ENCODE measurements at places on chromosomes 1 and 21.

DNA sequence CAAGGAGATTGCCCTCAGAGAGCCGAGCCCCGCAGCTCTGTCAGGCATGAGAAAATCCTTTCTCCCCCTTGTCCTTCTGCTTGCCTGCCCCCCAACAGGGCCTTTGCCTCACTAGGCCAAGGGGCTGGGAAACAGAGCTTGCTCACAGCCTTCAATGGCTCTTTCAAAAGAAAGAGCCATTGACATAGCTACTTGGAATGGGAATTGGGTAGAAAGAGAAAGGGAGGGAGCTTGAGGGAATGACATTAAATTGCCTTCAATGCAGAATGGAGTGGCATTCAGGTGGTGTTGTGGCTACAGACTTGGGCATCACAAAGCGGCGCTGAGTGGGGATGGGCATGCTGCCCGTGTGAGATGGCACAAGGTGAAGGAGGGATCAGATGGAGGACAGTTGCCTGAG is 13.2 kb downstream of the SYT11 start:
- no peak for DNase-seq

- peak; percentile 76 for DNase-seq
These were observed 1.1 kb upstream of the ADAMTS1 start for GRCh38 chr21:26846036-26846931.

GRCh38 chr1:8438489-8438888 is 120.6 kb downstream of the SLC45A1 start:
- no peak for DNase-seq

DNA sequence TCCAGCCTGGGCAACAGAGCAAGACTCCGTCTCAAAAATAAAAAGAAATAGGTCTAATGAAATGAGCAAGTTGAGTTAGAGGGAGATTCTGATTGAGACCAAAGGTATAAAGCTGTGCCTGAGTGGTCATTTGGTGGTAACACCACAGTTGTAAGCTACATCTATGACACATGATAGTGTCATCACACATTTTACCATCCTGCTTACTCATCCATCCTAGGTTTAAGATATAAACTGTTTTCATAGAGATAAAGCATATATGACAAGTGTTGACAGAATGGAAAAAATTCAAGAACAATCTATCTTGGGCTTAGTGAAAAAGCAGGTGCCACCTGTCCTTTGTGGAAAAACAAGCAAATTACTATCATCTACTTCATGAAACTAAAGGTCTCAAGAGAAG is 7.1 kb upstream of the CFAP141 start:
- DNase-seq = peak; percentile 61

DNA sequence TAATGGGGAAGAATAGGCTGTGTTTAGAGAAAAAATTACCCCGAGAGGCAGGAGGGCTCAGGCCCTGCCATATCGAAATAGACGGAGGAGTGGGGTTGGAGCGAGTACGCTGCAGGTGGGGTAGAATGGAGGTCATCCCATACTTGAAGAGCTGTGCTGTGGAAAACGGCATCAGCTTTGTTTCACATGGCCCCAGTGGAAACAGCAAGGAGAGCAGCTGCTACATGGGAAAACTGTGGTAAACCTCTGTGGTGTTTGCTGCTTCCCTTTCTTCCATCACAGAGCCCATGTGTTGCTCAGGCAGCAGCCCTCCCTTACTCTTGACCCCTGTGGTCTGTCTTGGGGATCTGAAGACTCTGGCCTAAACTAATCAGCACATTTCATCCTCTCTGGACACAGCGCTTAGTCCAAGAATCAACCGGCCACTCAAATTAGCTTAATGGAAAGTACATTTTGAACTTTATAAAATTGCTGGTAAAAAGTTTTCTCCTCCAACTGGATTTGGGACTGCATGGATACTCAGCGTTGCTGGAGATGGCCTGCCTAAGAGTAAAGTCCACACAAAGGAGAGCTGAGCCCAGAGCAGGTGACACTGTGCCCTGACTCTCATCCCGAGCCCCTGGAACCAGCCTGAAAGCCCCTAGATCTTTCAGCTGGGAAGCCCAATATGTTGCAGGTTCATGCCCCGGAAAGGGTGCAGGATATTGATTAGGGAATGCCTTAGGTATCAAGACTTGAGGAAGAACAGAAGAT is 127.1 kb upstream of the GADD45A start:
- DNase-seq = no peak

DNA sequence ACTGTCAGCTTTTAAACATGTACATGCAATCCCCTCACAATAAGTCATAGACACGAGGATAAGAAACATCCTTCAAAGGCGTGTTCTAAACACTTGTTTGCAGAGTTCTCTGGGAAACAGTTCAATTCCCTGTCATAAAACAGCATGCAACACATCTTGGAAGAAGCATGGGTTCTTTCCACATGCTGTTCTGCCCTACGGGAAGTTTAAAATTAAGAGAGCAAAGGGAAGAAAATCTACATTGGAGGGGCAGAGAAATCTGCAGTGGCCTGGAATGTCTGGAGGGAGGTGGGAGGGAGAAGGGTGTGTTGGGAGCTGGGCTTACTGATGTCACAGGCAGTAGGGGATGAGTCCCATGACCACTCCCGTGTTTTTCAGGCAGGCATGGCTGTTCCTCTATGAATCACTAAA is 98.3 kb upstream of the SLC2A1 start:
- peak; percentile 73 for DNase-seq

DNA sequence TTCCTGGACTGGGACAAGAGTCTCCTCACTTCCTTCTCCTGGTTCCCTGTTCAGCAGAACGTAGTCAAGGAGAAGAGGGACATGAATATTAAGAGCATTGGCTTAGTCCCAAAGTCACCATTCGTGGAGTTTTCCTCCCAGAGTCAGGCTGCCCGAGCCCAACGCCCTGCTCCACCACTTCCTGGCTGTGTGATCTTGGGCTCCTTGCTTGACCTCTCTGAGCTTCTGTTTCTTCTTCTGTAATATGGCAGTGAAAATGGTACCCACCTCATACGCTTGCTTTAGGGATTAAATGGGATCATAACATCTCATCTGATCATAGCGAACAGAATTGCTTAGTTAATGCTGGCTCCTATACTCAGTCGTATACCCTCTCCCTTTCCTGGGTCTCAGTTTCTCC is 12.0 kb upstream of the CASZ1 start:
- no peak for DNase-seq

DNA sequence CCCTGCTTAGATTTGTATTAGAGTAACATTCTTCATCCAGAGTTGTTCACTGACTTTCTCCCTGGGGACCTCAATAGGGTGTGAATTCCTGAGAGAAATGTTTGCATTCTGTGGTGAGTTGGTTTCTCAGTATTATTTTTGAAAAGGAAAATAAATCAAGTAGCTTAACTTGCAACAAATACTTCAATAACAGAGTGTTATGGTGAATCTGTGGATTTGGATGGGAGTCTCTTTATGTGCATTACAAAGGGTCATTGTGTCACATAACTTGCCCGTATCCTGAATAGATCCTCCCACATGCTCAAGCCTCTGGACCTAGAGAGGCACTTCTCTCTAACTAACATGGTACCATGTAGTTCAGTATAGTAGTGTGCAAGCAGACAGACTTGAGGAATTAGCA is 68.4 kb upstream of the IPO9 start:
- DNase-seq = peak; percentile 96

DNA sequence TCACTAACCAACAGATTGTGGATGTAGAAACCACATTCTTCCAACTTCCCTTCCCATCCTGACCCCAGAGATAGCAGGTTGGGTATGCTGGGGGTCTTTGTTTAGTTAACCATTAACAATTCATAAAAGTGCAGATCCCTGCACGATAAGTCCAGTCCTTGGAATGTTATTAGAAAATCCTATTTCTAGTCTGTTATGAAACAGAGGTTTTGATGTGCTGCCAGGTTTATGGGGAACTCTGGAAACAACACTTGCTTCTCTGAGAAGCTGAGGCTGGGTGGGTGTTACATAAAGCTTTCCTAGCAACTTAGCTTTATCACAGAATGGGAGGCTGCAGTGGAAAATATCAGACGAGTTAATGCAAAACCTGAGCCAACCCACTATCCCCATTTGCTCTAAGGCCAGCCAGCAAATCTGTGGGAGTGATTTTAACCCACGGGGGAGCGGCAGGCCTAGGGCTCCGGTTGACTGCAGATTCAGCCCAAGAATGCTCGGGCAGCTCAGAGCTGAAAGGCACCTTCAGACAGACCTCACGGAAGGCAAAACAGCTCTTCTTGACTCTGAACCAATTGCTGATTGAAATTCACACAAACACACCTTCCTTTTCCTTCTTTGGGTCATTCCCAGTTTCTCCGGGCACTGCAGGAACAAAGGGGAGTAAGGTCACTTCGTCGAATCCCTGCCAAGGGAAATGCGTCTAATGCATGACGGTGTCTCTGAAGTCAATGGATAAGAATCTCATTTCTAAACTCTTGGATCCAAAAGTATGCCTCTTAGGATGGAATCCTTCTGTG is 111.7 kb upstream of the IRF2BP2 start:
- peak; percentile 75 for DNase-seq

DNA sequence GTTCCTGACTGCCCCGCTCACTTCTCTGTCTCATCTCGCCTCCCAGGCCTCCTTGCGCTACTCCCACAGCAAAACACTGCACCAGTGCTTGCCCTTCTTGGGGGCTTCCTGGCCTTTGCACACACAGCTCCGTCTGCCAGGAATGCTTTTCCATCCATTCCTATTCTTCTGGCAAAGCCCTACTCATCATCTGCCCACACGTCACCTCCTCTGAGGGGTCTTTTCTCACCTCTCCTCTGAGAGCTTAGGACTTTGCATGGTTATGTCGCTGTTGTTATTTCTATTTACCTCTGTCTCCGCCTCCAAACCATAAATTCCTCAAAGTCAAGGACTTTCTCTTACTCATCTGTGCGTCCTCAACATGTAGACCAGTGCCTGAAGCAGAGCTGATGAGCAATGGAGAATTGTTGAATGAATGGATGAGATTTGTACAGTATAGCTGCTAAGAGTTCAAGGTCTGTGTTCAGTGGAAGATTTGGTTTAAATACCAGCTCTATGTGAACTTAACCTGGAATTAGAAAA is 26.4 kb upstream of the BTG2 start:
- no peak for DNase-seq

GRCh38 chr1:246803883-246804282 is 79.7 kb downstream of the SCCPDH start:
- no peak for DNase-seq

Measured in fibroblast of skin of back (primary cell).